ENCODE measurements at places on chromosomes 1 and 21.

DNA sequence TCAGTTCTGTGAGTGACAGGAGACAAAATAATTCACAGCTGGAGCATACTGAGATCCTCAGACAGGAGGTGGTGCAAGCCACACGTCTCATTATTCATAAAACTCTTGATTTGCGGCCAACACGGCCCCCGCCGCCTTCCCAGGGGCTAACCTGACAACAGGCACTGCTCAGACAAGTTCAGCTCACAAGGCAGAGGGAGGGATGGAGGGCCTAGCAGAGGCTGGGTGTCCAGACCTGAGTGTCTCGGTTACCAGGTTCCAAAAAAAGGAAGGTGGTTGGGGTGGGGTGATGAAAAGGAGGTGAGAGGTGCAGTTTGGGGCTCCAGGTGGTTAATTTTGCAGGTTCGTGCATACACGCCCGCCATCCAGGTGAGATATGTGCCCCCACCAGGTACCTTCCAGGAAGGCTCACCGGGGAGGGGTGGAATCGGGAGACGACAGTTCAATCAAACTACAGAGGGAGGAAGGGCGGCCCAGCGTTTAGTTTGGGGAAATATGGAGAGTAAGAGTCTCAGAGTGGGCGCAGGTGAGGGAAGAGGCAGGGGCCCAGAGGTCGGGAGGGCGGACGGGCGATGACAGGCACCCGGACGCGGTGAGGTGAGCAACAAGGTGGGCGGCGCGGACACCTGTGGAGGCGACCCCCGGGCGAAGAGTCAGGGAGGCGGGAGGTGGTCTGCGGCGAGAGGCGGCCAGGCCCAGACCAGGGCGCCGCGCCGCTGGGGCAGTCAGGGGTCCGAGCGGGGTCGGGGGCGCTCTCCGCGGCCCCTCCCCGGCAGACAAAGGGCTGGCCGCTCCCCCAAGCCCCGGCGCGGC, 629 bp downstream of the CTNNBIP1 start:
- DNase-seq: no peak

DNA sequence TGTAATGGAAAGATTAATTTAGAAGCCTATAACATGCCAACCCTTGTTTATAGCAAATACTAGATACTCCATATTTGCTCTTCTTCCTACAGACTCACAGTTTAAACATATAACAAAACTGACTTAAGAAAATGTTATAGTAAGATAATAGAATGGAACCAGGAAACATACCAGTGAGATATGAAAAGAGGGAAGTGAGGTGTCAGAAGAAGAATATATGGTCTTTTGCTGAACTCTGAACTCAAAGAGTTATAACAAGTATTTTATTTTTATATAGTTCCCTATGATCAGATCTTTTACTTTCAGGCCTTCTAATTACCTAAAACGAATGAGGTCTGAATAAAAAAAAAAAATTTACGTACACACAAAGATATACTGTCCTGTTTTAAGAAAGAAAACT, 20.9 kb downstream of the TMED5 start:
- no peak for DNase-seq

- no peak for DNase-seq
These were observed 5.2 kb downstream of the OLIG1 start for GRCh38 chr21:33075128-33075527.

DNA sequence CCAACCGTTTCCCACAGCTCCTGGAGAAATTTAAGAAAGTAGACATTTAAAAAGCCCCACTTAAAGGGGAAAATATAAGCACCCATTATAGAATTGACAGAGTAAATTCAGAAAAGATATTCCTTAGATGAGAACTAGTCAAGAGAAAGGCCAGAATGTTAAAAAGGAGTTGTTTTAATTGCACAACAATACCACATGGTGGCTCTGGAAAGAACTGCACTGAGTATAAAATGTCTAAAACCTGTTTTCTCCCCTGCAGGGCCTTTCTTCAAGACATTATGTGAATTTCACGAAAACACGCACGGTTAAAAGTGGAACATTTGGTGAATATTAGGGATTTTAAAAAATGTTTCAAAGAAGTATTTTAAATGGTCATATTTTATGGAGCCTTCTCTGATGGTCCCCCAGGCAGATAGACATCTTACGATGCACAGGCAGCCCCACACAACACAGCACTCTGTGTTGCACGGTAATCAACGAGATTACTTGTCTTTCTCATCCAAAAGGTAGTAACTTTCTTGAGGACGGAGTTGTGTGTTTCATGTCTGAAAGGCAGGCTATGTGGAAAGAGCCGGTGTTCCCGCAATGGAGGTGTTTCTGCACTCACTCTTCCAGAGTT, 101.9 kb downstream of the PRRX1 start:
- DNase-seq: peak; percentile 77

- no peak for DNase-seq
These were observed 41.2 kb upstream of the TDRD10 start for GRCh38 chr1:154460695-154461260.

DNA sequence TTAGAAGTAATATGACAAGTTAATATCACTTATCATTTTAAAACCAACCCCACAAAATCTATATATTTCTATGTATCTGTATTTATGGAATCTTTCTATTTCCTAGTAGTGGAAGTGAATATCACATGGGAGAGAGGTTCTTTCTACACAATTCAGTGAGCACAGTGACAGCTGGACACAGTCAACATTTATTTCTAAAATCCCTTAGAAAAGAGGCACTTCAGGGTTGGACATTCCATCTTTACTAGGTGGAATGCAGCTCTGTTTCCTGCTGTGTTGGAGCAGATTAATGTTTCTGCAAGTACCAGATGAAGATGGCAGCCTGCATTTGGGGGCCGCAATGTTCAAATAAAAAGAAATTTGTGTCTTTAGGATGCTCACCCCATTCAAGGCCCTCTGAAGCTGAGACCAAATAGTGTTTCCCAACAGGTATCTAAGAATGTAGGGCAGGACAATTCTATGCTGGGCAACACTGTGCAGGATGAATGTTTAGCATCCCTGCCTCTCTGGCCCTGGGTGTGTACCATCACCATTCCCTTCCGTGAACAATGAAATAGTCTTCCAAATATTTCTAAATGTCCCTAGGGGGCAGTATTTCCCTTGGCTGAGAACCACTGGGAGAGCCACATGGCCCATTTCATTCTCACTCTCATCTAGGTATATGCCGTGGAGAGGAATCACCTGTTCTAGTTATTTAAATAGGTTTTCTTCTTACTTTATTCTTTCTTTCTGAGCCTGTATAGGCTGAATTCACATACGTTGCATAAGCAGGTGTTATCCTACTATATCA, 394.8 kb downstream of the PRDM2 start:
- DNase-seq: peak; percentile 41

DNA sequence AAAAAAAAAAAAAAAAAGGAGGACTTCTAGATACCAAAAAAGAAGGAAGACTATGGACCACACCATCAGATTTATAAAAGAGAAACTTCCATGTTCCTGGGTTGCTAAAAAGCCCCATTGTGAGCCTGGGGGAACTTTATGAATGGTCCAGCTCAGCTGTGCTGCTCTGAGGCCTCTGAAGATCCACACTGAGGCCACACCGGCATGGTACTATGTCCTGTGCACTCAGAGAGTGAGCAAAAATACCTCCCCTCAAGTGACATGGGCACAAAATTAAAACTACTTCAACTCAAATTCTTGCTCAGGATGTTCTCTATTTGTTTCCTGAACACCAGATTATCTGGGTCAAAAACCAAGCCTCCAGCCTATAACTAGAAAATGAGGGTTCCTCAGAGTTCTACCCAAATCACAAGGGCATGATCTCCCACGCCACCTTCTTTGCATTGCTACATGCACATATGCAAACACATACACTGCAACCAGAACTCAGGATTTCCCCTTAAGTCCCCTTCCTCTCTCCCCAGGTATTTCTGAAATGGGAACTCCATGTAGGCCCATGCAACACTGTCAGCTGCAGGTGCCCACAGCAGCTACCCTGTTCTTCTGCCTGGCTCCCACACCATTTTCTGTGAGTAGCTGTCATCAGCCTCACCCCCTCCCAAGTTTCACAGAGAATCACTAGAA, 94.4 kb downstream of the SH3GLB1 start:
- DNase-seq: no peak

- DNase-seq: peak; percentile 98
These were observed 20.7 kb upstream of the ABCB10 start for GRCh38 chr1:229579059-229579673.

DNA sequence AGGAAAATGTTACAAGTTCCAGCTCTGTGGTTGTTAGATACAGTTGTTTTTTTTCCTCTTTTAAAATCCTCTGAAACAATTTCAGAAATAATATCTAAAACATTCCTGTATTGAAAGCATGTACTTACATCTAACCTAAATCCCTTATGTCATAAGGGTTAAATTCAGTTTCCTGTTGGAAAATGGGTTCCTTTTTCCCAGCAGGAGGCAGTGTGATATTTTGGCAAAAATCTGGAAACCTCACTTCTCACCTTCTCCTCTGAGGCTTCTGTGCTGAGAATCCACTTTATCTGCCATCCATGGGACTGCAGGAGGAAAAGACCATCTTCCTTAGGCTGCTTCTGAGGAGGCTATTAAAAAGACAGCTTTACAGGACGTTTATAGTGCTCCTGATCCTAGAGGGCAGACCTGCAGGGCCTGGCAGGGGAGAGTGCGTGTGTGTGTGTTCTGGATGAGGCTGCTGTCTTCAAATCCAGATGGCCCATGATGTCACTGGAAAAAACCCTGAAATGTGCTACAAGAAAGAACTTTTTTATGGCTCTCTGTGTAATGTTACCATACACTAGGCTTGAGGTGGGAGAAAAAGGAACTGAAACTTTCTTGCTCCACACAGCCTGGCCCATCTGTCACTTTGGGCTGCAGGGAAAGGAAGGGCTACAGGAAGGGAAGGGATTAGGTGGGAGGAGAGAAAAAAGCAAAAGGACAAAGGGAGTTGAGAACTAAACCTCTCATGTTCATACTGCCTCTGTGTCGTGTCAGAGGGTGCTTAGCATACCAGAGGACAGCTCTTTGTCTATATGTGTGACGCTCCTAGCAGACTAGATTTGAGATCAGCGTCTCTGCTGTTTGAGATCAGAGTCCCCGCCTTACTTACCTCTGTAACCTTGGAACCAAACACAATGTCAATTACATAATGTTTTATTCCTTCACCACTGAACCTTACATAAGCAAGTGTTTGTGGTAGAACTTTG, 379.2 kb upstream of the SPAG17 start:
- DNase-seq: peak; percentile 7

DNA sequence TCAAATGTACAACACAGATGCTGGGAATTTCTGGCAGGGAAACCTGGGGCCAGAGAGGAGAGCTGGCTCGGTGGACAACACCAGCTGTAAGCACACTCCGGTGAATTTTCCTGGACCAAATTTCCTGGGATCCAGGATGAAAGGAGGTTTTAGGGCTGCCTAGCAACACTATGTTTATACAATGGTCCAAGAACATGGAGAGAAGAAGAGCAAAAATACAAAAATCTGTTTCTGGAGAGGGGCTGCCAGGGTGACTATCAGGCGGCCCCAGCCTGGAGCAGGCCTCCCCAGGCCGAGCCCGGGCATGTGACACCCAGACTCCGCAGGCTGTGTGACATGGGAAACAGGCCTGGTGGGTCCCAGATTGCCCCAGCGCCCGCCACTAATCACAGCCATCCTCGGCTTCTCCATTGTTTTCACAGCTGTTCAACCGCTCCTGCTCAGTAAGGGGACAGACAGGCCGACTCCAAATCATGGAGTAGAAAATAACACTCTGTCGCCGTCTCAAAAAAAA, 336.0 kb upstream of the NFIA start:
- DNase-seq: peak; percentile 15

DNA sequence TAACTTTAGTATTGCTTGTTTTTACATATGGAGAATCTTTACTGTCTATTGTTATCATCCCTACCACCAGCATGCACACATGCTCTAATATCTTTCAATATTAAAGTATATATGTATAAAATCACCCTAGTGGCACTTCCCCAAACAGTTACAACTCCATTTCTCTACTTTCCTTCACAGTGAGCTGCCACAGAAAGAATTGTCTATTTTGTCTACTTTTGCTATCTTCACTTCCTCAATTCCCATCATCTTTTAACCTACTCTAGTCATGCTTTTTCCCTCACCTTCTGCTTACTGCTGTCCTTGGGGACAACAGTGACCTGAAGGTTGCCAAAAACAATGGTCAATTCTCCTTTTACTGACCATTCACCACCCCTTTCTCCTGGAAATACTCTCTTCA, 59.2 kb downstream of the VCAM1 start:
- no peak for DNase-seq

GRCh38 chr21:41328660-41329607, 12.3 kb downstream of the FAM3B start:
- no peak for DNase-seq

- DNase-seq: peak; percentile 25
These were observed 22.9 kb upstream of the PKN2 start for GRCh38 chr1:88661188-88661587.
